ENCODE measurements at places on chromosomes 7 and 10.
A peak's percentile ranks its signal among the peaks of the same experiment; 100 is the strongest.

- no peak for DNase-seq
Measured at GRCh38 chr7:54946271-54946670, 72.5 kb upstream of the EGFR start.

GRCh38 chr10:45034301-45034700, 33.6 kb downstream of the ZNF22 start:
- no peak for DNase-seq

DNA sequence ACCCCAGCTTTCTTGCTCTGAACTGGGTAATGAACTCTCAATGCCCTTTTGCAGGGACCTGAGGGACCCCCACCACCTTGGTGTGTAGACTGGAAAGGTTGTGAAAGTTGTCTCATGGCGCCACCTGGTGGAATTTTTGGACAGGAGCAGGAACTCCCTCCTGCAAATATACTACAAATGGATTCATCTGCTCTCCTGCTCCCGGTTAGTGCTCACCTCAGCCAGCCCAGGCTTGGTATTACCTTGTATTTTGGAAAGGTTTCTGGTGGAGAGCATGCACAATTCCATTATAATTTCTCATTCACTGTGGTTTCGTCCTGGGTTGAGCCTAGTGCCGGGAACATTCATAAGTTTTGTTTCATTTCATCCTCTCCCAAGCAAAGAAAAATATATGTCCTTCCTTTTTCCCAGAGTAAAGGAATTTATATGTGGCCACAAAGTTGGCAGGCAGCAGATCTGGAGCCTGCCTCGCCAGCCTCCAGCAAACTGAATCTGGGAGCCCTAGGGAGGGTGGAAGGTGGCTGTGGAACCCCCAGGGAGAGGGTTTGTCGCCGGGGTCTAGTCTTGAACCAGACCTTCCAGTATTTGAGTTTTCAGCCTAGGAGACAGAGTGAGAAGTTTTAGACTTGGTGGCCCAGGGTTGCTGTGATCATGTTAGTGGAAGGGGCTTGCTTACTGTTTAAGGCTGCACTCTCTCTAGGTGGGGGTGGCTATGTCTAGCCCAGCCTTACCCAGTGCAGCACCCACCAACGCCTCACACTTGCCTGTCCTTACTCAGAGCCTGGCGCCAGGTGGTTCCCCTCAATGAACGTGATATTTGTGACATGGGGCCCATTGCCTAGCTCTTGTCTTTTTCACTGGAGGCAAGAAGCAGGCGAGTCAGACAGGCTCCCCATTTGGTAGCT, 9.5 kb downstream of the FAM241B start:
- peak; percentile 41 for DNase-seq

GRCh38 chr7:36438211-36438610, 48.5 kb downstream of the ANLN start:
- DNase-seq: no peak

- DNase-seq: no peak
Measured at GRCh38 chr10:52284416-52285013, 29.6 kb upstream of the DKK1 start.

- DNase-seq: no peak
Measured at GRCh38 chr10:3935141-3935540, 150.1 kb upstream of the KLF6 start.
